ENCODE measurements at places on chromosomes 3 and 15. TPM values are rescaled to one million over a fixed set of nuclear protein-coding genes. Genes with fewer than 3 reads are reported as not detected.
A peak's percentile ranks its signal among the peaks of the same experiment; 100 is the strongest.

Gene SEC22A
- 15.2 TPM for total RNA-seq

Gene DNASE1L3
- not detected for total RNA-seq

Gene ANKDD1A
- total RNA-seq = 13.4 TPM

Gene CDHR4
- total RNA-seq = 0.16 TPM

Gene DAPK2
- total RNA-seq = 15.0 TPM

Gene IL20RB
- 1.5 TPM for total RNA-seq

Gene NRROS
- total RNA-seq = 47.8 TPM

Gene GPR171
- total RNA-seq = 218 TPM

Gene DUSP7
- 29.3 TPM for total RNA-seq

- peak; percentile 90 for DNase-seq
Observed at GRCh38 chr15:55289746-55290527, at the start of gene RAB27A. Gene RAB27A, minus strand, starts transcription at chr15:55289813. Its CDS starts 54,879 bp downstream, at chr15:55234934.

- no peak for DNase-seq
Observed at GRCh38 chr3:121515862-121516261, 29.9 kb downstream of the POLQ start.

GRCh38 chr15:50687302-50687902, 805 bp upstream of the TRPM7 start:
- no peak for DNase-seq

DNA sequence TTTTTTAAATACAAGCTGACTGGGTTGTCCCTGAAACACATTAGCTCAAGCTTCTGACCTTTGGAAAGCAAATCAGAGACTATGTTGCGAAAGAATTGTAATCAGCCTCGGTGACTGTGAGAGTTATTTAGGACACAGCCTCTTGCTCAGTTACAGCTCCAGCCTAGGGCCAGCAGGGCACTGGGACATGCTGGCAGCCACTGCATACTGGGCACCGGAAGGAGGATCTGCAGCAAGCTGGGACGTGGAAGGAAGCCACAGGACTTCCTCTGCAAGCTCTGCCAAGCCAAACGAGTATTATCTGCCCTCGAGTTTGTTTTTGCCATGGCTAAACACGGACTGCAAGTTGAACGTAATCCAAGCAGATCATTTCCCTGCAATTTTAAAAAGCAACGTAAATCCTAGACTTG, 24.4 kb upstream of the COPG1 start:
- DNase-seq = peak; percentile 60

DNA sequence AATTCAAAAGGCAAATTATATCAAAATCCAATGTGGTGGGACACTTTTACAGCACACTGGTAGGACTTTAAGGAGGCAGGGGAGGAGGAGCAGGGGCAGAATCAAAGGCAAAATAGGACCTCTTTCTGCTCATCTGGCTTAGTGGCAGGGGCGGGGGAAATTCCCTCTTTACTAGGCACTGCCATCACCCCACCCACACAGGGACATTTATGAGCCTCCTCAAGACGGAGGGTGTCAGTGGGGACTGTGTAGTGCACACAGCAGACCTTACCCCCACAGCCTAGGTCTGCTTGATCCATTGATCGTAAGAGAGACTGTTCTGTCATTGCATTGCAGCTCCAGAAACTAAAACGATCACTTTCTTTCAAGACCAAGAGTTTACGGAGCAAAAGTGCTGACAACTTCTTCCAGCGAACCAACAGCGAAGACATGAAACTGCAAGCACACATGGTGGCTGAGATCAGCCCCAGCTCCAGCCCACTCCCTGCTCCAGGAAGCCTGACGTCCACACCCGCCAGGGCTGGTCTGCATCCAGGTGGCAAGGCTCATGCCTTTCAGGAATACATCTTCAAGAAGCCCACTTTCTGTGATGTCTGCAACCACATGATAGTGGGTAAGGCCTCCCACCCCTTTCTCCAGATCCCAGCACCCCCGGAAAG, 62.9 kb downstream of the STAC start:
- no peak for DNase-seq

GRCh38 chr3:129689036-129689435, 82.6 kb upstream of the PLXND1 start:
- DNase-seq = no peak

GRCh38 chr3:115903843-115904242, 280.5 kb downstream of the GAP43 start:
- no peak for DNase-seq

- DNase-seq = no peak
Observed at GRCh38 chr3:187012609-187013051, 82.3 kb downstream of the ST6GAL1 start.

- DNase-seq = no peak
Observed at GRCh38 chr3:160125258-160125657, 100.0 kb upstream of the C3orf80 start.

DNA sequence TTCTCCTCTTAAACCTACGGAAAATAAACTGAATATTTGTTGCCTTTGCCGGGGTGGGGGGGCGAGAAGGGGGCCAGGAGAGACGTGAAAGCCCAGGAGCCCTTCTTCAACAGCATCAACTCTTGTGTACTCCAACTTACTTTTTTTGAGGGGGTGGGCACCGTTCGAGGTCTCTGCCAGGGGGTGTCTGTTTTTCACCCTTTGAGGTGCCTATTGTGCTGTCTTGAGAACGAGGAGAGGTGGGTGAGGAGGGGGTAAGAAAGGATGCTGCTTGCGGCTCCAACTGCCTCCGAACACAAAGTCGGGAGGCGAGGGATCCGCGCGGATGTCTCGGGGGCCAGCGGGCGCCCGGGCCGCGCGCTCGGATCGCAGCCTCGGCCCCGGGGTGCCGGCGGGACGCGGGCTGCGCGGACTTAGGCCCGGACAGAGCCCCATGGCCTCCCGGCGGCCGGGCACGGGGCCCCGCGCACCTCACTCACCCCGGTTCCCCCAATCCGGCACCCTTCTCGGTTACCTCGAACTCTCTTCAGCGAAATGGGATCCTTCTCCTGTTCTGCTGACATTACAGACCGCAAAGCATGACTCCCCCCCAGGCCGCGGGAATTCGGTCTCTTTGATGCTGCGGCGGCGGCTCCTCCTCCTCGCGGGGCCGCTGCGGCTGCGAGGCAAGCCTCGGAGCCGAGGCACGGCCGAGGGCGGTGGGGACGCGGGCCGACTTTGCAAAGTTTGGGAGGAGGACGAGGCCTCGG, 650 bp downstream of the PYGO1 start:
- DNase-seq = no peak

- no peak for DNase-seq
Observed at GRCh38 chr3:118436697-118437262, 597.9 kb downstream of the IGSF11 start.

- no peak for DNase-seq
Observed at GRCh38 chr3:120129718-120130513, 35.7 kb upstream of the GSK3B start.

DNA sequence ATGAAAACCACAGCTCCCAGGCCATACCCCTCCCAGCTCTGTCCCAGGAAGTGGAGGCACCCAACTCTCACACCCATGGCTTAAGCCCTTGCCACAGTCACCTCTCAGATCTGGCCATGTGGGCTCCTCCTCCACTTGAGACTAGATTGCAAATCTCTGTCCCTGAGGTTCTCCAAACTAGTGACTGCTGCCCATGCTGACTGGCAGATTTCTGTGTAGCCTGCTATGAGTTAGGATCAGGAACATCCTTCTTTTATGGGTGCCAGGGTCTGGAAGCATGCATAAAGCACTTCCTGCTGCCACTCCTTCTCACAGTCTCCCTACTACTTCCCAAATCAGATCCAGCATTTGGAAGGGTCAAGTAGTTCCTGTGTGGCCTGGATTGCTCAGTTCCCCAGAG, 59.6 kb upstream of the GOLIM4 start:
- no peak for DNase-seq

GRCh38 chr3:174202561-174202960, 656.6 kb upstream of the NAALADL2 start:
- DNase-seq = no peak

GRCh38 chr15:39115379-39116057, 465.4 kb upstream of the THBS1 start:
- no peak for DNase-seq

GRCh38 chr3:147760085-147760484, 350.9 kb downstream of the ZIC1 start:
- DNase-seq = no peak

GRCh38 chr3:8996681-8997121, 33.4 kb upstream of the RAD18 start:
- no peak for DNase-seq

GRCh38 chr3:55895897-55896566, 408.9 kb upstream of the WNT5A start:
- DNase-seq = no peak

DNA sequence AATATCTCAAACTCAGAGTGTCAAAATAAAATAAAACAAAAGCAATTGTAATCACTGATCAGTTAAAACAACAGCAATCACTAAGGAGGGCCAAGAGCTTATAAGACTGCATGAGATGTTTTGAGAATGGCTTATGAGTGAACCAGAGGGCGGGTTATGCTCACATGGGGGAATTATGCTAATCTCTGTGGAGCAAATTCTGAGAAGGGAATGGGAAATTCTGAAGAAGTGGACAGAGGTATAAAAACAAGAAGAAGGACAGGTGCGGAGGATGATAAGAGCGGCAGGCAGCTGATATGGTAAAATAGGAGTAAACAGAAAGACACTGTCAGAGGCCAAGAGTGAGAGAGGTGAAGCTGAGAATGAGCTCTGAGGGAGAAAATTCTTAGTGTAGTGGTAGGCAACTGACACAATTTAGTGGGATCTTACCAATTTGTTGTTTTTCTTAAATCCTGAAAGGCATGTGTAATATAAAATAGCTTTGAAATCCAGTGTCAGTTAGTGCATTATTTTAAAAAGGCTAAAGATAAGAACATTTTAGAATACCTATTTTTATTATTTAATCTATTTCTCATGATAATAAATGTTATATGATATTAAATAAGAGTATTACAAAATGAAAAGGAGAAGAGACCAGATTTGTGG, 133.8 kb downstream of the SPATA16 start:
- DNase-seq = no peak

DNA sequence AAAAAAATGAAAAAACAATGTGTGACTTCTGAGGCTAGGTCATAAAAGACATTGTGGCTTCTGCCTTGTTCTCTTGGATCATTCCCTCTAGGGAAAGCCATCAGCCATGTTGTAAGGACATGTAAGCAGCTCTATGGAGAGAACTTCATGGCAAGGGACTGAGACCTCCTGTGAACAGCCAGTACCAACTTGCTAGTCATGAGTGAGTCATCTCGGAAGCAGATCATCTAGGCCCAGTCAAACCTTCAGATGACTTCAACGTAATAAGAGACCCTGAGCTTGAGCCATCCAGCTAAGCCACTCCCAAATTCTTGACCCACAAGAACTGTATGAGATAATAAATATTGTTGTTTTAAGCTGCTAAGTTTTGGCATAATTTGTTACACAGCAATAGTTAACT, 4.9 kb downstream of the MON1A start:
- DNase-seq = no peak

DNA sequence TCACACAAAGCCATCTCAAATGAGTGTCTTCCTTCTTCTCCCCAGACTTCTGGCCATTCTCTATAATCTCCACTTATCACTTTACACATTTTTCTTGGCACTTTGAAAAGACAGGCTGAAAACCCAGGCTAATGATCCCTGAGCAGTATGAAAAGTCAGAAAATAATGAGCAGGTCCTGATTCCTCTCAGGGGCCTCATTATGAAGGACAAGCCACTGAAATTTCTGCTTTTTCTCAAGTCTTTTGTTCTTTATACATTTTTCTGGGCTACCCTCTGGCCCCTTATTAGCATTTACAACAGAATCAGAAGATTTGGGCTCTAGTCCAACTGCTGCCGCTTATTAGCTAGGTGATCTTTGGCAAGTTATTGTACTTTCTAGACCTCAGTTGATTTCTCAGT, 9.5 kb upstream of the ST6GAL1 start:
- no peak for DNase-seq

DNA sequence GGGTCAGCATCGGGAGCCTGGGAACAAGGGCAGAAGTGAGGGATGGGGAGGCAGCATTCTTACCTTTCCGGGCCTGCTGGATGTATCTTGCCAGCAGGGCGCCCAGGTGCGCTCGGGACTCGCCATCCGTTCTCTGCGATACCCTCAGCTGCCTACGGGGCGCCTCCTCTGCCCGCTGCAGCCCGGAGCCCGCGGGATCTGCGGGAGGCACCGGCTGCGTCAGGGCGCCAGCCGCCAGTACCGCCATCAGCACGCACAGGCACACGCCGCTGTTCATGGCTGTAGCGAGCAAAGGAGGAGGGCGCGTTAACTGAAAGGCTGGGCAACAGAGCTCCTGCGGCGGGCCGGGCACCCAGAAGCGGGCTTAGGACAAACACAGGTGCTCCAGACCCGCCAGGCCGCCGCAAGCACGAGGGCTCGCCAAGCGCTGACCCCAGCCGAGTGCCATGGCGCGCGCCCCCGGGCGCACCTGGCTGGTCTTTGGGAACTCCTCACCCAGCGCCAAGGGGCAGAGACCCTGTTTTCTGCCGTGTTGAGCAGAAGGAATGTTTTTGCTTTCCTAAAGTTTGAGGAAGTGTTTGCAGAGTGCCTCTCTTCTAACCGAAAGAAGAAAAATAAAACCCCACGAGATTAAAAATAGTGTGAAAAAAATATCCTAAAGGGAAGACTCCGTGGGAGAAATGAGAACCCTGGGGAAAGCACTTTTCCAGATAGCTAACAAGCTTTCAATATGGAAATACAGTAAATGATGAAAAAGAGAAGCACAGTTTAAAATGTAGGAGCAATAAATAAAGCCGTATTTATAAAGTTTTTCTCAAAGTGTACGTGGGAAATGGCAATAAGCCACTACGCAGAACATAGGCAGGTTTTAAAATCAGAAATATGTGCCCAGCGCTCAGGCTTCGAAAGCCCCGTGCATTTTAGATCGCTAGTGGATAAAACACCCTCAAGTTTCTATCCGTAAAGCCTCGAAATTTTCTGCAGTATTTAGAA, 2.3 kb downstream of the CCK start:
- DNase-seq = no peak

- no peak for DNase-seq
Observed at GRCh38 chr3:102533784-102534183, 99.0 kb downstream of the ZPLD1 start.

DNA sequence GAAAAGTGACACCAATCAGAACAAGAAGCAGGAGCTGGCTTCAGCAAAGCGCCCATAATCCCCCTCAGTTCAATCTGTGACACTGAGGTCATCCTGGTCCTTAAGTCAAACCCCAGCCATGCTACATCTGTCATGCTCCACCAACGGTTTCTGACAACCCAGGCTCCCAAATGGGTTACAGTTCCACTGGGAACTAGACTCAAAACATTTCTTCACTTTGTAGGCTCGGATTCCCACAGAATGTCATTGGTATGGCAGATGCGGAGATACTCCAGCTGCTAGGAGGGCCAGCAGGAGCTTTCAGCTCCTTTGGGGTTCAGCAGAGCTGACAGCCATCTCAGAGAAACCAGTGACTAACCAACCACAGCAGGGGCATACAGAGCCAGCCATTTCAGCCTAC, 48.9 kb downstream of the SUMF1 start:
- DNase-seq = no peak

DNA sequence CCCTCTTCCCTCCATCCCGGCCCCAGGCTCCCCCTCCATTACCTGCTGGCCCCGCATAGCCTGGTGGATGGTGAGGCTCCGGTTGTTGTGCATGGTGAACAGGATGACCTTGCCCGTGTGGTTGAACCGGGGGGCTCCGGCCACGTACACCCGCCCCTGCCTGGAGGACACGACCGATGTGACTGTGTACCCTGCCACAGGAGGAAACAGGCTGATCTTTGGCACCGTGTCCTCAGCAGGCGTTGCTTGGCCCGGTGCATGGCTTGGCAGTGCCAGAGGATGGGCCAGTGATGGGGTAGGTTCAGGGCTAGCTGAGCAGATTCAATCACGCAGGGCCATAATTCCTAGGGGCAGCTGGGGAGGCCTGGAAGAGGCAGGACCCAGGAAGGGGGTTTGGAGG, 58.1 kb downstream of the FEM1B start:
- no peak for DNase-seq

GRCh38 chr15:35669432-35670045, 123.6 kb upstream of the DPH6 start:
- no peak for DNase-seq
